ENCODE measurements at places on chromosomes 6 and 20. TPM values are rescaled to one million over a fixed set of nuclear protein-coding genes. Genes with fewer than 3 reads are reported as not detected.

Gene CYP24A1
- total RNA-seq: not detected

Gene PXDC1
- total RNA-seq: 16.1 TPM

Gene SLC17A9
- total RNA-seq: 4.7 TPM

Gene GGT7
- 16.9 TPM for total RNA-seq

Gene FAM209B
- 0.37 TPM for total RNA-seq

Gene STAU1
- total RNA-seq: 70.5 TPM

Gene KIF6
- 0.12 TPM for total RNA-seq

Gene COX7A2
- total RNA-seq: 178 TPM

DNA sequence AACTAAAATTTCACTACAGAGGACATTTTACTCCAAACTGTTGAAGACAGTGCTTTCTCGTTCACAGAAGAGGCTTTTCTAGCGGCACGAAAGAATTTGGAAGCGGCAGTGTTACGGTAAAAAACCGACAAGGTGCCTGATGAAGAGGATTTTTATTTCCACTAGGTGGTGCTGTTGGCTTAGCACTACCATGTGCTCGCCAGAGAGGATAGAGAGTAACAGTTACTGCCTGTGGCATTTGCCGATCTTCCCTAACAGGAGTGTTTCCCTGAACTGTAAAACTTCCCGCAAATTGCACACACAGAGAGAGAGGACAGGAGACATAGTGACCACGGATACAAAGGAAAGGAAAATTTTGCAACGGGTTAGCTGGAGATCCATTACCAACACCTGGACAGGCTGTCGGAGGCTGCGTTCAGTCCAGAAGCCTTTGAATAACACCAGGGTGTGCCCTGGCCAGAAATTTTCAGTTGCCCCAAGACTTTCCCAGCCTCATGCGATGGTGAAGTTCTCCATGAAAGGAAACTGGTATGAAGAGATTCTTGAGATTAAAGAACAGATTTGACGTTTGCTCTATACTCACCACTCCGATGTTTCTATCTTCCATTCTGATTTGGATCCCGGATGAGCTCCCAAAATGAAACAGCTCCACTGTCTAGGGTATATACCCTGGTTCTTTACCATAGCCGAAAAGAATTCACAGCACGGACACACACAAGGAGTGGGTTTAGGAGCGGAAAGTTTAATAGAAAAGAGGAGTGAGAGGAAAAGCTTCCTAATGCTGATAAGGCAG, 48.1 kb downstream of the HLA-DPB1 start:
- no peaks in the 10 kb centered on the region for H3K4me1 ChIP-seq
- no peak overlapping the region for H3K27ac ChIP-seq
- no peaks in the 10 kb centered on the region for H3K36me3 ChIP-seq
- H3K4me3 ChIP-seq: no peak overlapping the region
- no peaks in the 10 kb centered on the region for H3K27me3 ChIP-seq

GRCh38 chr6:165506657-165507056, 156.4 kb downstream of the PDE10A start:
- DNase-seq: no peak
- no peak overlapping the region for H3K4me3 ChIP-seq
- H3K36me3 ChIP-seq: no peaks in the 10 kb centered on the region
- no peaks in the 10 kb centered on the region for H3K4me1 ChIP-seq
- H3K27me3 ChIP-seq: no peaks in the 10 kb centered on the region

DNA sequence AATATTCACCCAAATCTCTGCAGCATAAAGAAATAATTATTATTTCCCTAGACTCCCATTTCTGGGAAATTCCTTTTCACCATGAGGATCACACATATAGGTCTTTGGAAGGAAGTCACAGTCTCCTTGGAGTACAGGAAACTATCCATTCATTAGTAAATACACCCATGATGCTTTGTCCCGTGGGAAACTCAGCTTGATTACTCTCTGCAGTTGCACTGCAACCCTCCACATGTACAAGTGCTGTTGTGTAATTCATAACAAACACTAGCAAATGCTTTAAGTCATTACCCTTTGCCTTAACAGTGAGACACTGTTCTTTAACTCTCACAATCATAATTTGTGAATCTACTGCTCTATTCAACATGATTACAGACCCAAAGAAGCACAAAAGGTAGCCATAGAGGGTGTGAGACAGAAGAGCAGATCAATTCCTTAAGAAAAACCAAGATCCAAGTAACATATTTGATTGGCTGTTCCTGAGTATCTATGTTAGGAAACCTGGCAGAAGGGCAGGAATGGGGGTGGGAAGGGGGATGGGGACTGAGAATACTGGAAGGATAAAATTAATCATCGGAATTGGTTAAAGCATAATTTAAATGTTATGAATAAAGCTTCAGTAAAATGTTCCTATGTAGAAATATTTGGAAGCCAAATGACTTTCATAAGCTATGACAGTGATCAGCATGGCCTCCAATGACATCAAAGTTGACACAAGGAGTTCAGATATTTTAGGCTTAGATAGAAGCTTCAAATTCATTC, 268.0 kb downstream of the HACE1 start:
- no peak for DNase-seq
- no peak overlapping the region for H3K4me3 ChIP-seq
- no peak overlapping the region for H3K27ac ChIP-seq

DNA sequence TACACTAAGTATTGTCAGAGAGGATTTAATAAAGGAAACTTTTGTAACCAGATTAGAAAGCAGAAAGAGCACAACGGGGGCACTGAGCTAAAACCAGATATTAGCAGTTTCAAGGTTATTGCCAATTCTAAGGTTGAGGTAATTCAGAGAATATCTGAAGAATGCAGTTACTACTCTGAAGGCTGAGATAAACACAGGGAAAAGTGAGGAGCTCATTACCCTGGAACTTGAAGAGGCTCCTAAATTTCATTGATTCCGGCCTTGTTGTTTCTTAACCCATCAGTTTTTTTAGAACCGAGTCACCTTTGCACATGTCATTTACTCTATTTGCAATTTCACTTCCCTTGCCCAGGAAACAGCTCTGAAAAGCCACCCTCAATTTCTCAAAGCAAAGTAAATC, 72.4 kb upstream of the BTBD3 start:
- no peaks in the 10 kb centered on the region for H3K36me3 ChIP-seq
- H3K4me1 ChIP-seq: peaks cover 2% of the 10 kb centered on the region
- no peaks in the 10 kb centered on the region for H3K27me3 ChIP-seq
- no peak overlapping the region for H3K4me3 ChIP-seq

- H3K27me3 ChIP-seq: no peaks in the 10 kb centered on the region
- H3K4me3 ChIP-seq: no peak overlapping the region
- H3K36me3 ChIP-seq: no peaks in the 10 kb centered on the region
- no peak for DNase-seq
- no peak overlapping the region for H3K27ac ChIP-seq
These were observed 39.7 kb downstream of the KCNS1 start for GRCh38 chr20:45061244-45061643.

GRCh38 chr6:31362751-31363150, 5.8 kb upstream of the HLA-B start:
- H3K4me3 ChIP-seq: no peak overlapping the region
- no peaks in the 10 kb centered on the region for H3K36me3 ChIP-seq
- no peaks in the 10 kb centered on the region for H3K4me1 ChIP-seq
- H3K27me3 ChIP-seq: no peaks in the 10 kb centered on the region
- DNase-seq: no peak
- H3K27ac ChIP-seq: no peak overlapping the region

- H3K4me1 ChIP-seq: no peaks in the 10 kb centered on the region
- no peak for DNase-seq
These were observed 66.6 kb downstream of the AFG1L start for GRCh38 chr6:108361312-108361932.

GRCh38 chr20:31667315-31668285, 29.9 kb downstream of the COX4I2 start:
- DNase-seq: no peak
- H3K27ac ChIP-seq: no peak overlapping the region
- H3K4me1 ChIP-seq: peaks cover 22% of the 10 kb centered on the region
- no peak overlapping the region for H3K4me3 ChIP-seq
- H3K36me3 ChIP-seq: no peaks in the 10 kb centered on the region

DNA sequence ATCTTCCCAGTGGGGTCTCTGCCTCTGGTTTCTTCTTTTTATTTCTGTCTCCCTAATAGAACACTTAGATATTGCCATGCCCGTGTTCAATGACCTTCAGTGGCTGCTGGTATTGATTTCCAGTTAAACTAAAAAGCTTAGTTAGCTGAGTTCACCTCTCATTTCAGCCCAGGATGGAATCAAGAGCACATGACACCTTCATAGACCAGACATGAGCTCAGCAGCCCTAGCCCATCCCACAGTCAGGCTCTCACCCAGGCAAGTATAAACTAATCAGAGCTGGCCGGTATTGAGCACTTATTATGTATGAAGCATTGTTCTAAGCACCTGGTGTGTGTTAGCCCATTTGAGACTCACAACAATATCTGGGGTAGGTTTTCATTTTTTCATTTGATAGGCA, 33.7 kb upstream of the PLEKHG1 start:
- H3K4me1 ChIP-seq: no peaks in the 10 kb centered on the region
- DNase-seq: no peak
- H3K27me3 ChIP-seq: no peaks in the 10 kb centered on the region
- H3K4me3 ChIP-seq: no peak overlapping the region
- H3K27ac ChIP-seq: no peak overlapping the region

DNA sequence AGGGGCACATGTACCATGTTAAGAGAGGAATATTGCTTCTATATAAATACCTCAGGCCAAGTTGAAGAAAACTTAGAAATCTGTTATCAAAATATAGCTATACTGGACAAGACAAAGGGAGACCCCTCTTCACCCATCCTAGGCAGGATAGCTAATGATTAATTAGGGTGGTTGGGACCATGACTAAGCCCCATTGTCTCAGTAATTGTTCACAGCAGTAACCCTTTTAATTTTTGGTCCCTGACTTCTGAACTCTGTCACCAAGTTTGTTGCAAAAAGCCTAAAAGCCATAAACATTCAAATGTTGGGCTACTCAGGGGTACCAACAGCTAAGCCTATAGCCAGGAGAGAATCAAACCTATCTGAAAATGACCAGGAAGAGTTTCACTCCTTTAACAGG, 19.2 kb upstream of the BTN3A2 start:
- no peak overlapping the region for H3K27ac ChIP-seq
- H3K4me3 ChIP-seq: no peak overlapping the region
- DNase-seq: no peak
- H3K27me3 ChIP-seq: no peaks in the 10 kb centered on the region
- no peaks in the 10 kb centered on the region for H3K4me1 ChIP-seq

GRCh38 chr6:116996842-116997241, 119.8 kb downstream of the RFX6 start:
- H3K4me3 ChIP-seq: no peak overlapping the region
- H3K36me3 ChIP-seq: no peaks in the 10 kb centered on the region

DNA sequence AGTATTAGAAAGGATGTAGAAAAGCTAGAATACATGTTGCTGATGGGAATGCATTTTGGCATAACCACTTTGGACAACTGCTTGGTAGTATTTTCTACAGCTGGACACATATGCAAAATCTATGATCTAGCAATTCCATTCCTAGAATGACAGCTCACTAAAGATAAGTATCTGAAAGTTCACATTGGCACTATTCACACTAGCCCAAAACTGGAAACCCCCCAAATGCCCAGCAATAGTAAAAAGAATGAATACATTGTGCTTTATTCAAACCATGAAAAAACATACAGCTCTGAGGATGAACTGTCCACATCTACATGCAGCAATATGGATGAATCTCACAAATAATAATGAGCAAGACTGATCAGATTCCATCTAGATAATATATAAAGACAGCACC, 79.0 kb downstream of the PPP1R3G start:
- no peak overlapping the region for H3K27ac ChIP-seq
- no peaks in the 10 kb centered on the region for H3K27me3 ChIP-seq
- no peak overlapping the region for H3K4me3 ChIP-seq
- DNase-seq: no peak
